ENCODE measurements at places on chromosomes 13 and 19.

GRCh38 chr13:84208246-84208910, 326.1 kb upstream of the SLITRK1 start:
- DNase-seq = no peak

- DNase-seq = no peak
These were observed 6.4 kb upstream of the ZNF841 start for GRCh38 chr19:52101866-52102562.

DNA sequence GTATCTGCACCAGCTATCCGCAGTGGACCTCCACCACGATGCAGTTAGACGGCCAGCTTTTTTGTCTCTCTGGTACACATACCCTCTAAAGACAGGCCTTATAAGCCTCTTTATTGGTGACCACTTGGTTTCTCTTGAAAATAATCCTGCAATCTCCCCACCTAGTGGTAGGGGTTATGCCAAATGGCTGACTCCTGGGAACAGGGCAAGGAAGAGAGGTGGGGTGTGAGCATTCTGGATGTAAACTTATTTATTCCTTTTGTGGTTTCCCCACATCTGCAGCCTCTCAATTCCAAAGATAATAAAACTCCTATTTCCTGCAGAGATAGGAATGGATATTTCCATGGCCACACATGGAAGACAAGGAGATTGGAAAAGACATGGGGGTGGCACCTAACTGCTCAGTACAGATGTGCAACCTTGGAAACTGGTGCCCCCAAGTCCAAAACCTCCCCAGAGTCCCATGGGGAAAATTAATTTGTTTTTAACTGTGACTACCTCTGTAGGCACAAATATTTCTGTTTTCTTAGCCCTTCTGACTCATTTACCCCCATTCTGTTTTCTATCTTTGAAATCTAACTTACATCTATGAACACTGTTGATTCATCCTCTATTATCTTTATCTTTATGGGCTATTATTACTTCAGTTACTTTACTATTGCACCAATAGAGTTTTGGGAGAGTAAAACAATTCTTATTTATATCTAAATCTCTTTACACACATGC, 112.7 kb upstream of the TSHZ3 start:
- DNase-seq = no peak

- no peak for DNase-seq
These were observed 17.0 kb downstream of the IL17D start for GRCh38 chr13:20720499-20720898.

DNA sequence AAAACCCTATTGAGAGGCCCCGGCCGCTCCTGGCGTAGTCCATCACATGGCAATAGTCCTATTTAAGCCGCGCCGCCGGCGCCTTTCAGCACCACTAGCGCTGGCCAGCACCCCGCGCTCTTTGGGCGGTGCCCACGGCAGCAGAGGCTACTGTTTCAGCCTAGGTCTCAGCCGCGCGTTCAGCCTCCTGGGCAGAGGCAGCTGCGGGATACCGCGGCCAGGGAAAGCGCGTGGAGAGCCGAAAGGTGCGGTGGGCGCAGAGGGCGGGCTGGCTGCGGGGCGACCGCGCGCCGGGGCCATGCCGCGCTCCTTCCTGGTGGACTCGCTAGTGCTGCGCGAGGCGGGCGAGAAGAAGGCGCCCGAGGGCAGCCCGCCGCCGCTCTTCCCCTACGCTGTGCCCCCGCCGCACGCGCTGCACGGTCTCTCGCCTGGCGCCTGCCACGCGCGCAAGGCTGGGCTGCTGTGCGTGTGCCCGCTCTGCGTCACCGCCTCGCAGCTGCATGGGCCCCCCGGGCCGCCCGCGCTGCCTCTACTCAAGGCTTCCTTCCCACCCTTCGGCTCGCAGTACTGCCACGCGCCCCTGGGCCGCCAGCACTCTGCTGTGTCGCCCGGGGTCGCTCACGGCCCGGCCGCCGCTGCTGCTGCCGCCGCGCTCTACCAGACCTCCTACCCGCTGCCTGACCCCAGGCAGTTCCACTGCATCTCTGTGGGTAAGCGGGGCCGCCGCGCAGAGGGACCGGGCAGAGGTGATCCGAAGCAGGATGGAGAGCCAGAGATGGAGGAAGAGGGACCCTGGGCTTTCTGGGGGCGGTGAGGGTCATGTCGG, at the start of gene GSX1:
GSX1 (plus strand) TSS at position 91 of the 826 bp plus-strand sequence; CDS start at position 299, 208 bp downstream.
- DNase-seq = peak; percentile 90

DNA sequence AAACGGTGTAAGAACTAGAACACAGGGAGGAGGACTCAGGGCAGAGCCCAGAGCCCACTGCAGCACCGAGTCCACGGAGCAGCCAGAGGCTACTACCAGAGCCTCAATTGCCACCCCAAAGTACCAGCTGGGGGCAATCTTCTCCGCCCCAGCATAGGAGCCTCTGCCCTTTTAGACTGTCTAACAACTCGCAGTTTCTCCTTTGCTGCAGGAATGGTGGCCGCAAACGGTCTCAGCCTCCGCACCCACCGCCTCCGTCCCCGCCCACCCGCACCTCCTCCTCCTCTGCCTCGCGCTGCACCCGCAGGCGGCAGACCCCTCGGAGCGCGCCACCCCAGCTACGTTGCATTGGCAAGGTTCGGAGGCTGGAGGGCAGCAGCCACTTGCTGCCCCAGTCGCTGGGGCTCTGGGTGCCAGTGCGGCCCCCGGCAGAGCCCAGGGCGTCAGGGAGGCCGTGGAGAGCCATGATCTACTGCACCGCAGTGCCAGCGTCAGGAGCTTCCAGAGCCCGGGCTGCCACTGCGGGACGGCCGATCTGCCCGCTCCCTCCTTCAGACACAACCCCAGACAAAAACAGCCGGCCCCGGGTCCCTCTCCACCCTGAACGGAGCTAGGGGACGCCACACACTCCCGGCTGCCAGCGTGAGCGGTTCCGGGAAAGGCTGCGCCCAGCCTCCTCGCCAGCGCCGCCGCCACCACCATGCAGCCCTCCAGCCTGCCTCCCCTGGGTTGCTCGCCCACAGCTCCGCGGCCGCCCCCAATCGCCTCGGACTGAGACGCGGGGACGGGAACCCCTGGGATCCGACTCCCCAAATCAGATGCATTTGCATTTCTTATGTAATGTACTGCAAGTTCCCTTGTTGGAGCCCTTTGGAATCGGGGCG, 1.8 kb downstream of the FGF14 start:
- DNase-seq = peak; percentile 60

DNA sequence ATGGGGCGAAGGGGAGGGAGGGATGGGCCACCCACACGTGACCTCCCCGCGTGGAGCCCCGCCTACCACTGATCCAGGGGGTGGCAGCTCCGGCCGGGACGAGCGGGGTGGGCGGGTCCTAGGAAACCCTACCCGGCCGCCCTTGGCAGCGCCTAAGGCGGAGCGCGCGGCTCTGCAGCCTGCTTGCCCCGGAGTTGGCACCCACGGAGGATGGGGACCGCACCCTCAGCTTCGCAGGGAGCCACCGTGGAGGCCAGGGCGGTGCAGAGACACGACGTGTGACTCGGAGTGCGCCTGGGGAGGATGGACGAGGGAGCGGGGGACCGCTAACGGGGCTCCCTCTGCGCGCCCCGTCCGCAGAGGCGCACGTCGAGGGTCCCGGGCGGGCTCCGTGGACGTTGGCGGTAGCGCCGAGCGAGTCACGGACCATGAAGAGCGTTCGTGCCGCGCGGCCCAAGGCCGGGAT, at the start of gene RGS9BP:
RGS9BP (plus strand) TSS at position 129 of the 466 bp plus-strand sequence. CDS start 416 bp downstream, outside the sequence.
- no peak for DNase-seq

GRCh38 chr13:48489666-48490065, 43.2 kb downstream of the RCBTB2 start:
- DNase-seq = no peak

DNA sequence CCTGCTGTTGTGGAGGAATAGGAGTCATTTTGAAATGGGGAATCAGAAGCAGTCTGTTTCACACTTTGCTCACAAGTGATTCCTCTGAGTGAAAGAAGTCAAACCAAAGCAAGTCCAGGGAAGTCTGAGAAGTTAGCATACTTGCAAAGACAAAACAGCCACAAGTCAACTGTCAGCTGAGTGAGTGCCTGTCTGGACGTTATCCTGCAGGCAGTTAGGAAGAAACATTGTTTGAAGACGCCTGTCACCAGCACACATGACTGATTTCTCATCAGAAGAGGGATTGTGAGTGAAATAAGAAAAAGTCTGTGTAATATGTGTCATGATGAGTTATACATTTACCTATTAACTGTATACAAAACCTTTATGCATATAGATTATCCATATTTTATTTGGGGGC, 153.5 kb downstream of the KCNRG start:
- DNase-seq = no peak

DNA sequence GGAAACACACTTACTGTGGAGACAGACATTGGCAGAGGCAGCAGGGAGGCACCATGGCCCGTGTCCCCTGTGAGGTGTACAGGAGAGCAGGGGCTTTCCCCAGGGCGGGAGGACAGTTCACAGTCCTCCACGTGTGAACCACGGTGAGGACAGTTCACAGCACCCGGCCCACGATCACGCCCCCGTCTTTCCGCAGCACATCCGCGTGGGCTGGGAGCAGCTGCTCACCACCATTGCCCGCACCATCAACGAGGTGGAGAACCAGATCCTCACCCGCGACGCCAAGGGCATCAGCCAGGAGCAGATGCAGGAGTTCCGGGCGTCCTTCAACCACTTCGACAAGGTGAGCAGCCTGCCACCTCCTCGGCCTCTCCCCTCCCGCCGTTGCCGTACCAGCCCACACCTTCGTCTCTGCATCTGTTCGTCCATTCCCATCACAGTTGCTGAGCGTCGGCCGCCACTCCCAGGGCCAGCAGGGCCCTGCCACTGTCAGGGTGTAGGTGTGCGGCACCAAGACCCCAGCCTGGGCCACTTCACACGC, 17.4 kb downstream of the CAPN12 start:
- DNase-seq = no peak

DNA sequence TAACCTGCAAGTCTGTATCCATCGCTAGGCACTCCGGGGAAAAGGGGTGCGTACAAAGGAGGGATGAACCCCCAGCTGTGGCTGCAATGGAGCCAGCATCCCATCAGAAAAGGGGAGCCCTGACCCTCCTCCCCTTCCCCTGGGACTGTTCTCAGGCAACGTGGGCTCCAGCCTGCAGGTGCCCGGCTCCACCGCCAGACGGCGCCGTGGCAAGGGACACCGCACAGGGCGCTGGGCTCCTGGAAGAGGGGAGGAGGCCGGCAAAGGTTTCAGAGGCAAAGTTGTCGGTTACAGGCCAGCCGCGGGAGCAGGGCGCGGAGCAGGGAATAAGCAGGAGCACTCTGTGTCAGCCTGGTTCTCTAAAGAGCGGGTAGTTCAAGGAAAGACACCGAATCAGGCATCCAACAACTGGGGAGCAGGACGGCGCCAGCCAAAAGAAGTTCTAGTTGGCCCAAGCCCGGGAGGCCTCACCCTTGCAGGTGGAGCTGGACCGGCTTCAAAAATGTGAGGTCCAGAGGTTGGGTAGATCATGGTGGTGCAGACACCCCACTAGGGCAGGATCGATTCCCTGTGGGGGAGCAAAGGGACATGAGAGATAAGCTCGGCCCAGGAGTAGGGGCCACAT, 53.0 kb upstream of the ATP12A start:
- DNase-seq = peak; percentile 88

- no peak for DNase-seq
These were observed 772.9 kb upstream of the SLITRK6 start for GRCh38 chr13:86572115-86572514.

DNA sequence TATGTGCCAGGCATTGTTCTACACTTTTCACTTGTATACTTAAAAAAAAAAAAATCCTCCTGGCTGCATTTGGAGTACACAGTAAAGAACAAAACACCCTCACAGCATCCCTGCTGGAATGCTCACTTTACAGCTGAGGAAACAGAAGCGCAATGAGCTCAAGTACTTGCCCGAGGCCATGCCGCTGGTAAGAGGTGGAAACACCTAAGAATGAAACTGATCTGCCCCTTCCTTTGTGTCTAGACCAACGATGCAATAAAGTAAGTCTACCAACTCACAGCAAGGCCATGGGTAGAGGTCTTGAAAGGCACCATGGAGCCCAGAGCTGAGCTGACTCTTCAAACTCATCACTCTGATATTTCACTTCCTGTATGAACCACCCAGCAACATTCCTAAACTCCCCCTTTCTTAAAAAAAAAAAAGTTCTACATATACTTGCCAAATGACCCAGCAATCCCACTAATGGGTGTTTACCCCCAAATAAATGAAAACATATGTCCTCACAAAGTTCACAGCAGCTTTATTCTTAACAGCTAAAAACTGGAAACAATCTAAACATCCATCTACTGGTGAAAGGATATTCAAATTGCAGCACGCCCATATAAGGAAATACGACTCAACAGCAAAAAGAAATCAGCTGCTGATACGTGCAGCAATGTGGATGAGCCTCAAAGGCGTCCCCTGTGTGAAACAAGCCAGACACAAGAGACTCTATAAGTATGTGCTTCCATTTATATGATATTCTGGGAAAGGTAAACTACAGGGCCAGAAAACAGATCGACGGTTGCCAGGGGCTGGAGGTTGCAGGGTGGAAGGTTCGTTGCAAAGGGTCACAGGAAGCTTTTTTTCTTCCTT, 236.6 kb upstream of the MAB21L1 start:
- no peak for DNase-seq

- no peak for DNase-seq
These were observed 35.0 kb upstream of the ADGRE5 start for GRCh38 chr19:14346279-14346678.

GRCh38 chr13:110412132-110412914, 105.2 kb downstream of the COL4A2 start:
- DNase-seq = peak; percentile 82

DNA sequence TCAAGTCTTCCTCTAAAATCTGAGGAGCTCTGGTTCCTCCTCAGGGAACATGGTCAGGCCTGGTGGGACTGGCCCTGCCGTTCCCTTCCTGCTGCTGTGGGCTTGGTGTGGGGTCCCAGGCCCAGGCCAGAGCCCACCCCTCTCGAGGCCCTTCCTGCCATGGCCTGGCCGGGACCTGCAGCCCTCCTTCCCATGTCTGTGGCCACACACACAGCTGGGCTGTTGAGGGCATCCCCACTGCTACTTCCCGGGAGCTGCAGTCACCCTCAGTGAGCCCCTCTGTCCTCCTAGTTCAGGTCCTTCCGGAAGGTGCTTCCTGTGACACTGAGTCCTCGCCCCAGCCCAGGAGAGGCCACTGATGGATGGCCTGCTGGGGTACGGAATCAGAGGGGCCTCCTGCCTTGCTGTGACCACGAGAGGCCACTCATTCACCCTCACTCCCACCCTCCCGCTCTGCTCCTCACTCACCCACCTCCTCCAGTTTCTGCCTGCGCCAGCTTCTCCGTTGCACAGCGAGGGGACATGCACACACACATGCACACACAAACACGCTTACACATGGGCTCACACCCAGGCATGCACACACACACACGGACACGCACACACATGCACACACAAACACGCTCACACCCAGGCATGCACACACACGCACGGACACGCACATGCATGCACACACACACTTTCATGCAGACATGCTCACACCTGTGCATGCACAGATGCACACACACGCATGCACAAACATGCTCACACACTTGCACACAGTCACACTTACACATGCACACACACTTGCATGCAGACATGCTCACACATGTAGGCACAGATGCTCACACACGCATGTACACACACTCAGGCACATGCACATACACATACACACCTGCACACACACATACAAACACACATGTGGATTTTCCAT, 7.3 kb upstream of the MCF2L start:
- DNase-seq = no peak

Measured in ecto neural progenitor cell (in vitro differentiated cells).